ENCODE measurements at places on chromosomes 7 and 10. TPM values are rescaled to one million over a fixed set of nuclear protein-coding genes. Genes with fewer than 3 reads are reported as not detected.

- no peak for DNase-seq
These were observed 212.3 kb downstream of the FANK1 start for GRCh38 chr10:126108693-126109092.

- no peak for DNase-seq
These were observed 266.3 kb upstream of the ZMIZ1 start for GRCh38 chr10:78802431-78802830.

GRCh38 chr7:123580406-123581161 lies 21.0 kb upstream of the ASB15 start:
- peak; percentile 48 for DNase-seq

DNA sequence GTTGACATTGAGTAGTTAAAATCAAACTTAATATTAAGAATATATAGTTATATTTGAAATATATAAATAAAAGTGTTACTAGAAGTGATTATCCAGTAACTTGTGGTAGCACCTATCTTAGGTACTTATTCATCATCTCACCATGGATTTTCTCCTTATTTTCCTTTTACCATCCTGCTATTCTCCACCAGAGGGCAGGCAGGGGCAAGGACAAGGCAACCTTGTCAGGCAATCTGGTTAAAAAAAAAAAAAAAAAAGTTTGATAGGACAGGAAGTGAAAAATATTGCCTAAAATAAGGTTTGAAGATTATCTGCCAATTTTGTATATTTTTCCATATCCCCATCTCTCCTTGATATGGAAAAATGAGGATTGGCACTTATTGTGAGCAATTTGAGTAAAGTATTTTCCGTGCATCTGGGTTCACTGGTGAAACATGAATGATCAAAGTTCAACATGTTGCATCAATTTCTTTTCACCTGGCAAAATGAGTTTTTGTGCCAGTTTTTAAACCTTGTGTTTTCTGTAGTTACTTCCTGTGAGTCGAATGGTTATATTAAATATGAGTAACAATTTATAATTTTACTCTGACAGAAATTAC lies 256.7 kb downstream of the AGMO start:
- DNase-seq = peak; percentile 62

DNA sequence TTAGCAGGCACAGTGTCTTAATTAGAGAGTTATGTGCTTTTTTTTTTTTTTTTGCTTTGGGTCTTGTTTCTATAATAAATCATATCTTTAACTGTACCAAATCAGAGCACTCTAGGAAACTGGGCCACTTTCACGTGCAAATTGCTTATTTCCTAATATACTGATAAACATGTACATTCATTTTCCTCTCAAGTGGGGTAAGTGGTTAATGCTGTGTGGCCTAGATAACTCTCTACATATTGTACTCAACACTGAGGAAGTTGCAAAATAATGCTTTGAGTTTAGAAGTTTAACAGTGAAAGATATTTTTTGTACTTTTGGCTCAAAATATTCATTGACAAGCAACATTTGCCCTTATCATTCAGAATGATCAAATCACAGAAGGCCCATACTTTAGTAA lies 115.9 kb upstream of the IFRD1 start:
- DNase-seq = no peak

TMEM213 gene
- not detected for total RNA-seq

GRCh38 chr10:2145491-2145890 lies 408.2 kb upstream of the ADARB2 start:
- DNase-seq = no peak

DNA sequence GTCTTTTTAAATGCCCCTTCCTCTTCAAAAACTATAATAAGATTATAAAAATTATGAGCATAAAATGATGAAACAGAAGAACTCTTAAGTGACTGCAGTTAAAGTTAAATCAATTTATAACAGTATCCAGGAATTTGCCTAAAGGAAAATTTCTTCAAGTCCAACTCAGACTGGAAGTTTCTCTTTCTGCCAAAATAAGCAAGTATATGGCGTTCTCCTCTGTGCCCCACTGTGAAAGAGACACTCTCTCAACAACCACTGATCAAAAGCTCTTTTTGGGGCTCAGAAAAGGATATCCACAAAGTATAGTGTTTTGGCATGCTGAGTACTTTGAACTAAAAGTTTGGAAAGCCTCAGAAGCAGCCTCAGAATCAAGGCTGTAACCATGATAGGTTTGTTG lies 139.9 kb downstream of the SKIDA1 start:
- DNase-seq = no peak

CTAGE4 gene
- 0.12 TPM for total RNA-seq
